ENCODE measurements at places on chromosomes 7 and 10.

- no peak for DNase-seq
These were observed 341.7 kb downstream of the PARD3 start for GRCh38 chr10:34473174-34474008.

DNA sequence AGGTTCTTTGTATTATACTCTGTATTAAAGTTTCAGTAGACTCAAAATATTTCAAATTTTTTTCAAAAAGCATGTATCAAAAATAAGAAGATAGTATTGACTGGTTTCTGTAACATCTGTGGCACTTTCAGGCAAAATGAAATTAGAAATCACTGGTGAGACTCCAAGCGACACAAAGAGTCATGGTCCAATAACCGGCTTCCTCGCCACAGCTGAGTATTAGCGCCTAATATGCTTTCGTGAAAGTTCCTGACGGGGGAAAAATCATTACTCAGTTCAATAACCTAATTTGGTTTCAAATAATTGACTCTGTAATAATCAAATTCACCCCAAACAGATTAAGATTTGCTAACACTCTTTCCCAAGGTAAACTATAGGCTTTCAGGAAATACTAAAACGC lies 13.4 kb downstream of the TMEM209 start:
- no peak for DNase-seq

GRCh38 chr10:33521062-33521461 lies 186.6 kb upstream of the NRP1 start:
- no peak for DNase-seq

DNA sequence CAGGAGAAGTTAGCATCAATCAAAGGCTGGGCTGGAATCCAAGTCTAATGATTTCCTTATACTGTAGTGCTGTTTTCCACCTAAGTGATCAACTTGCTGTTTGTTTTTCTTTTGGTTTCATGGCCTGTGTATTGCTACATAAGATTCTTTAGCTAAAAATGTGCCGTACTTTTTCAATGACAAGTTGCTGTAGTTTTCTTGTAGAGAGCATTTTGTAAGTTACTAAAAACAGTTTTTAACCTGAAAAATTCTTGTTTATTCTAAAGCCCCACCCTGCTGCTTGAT lies 1.3 kb downstream of the HELLS start:
- DNase-seq, result no peak

GRCh38 chr7:63900394-63901203 lies 98.0 kb upstream of the ZNF722 start:
- peak; percentile 95 for DNase-seq

- no peak for DNase-seq
These were observed 108.3 kb downstream of the SUGCT start for GRCh38 chr7:40243076-40243475.

DNA sequence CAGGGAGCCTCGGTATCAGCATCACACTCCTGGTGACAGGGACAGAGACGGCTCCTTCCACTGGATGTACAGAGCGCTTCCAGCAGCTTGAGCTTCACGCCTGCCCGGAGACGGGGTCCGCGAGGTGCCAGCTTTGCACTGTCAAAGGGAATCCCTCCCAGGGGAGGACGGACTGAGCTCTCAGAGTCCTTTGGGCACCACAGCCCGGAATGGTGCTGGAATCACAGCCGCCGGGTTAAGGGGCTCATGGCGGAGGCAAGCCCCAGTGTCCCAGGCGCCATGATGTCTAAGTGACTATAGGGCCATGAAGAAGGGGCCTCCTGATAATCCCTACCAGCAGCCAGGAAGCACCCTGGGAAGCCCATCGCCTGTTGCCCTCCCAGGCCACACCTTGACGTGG lies 41.4 kb downstream of the PTPRN2 start:
- no peak for DNase-seq

DNA sequence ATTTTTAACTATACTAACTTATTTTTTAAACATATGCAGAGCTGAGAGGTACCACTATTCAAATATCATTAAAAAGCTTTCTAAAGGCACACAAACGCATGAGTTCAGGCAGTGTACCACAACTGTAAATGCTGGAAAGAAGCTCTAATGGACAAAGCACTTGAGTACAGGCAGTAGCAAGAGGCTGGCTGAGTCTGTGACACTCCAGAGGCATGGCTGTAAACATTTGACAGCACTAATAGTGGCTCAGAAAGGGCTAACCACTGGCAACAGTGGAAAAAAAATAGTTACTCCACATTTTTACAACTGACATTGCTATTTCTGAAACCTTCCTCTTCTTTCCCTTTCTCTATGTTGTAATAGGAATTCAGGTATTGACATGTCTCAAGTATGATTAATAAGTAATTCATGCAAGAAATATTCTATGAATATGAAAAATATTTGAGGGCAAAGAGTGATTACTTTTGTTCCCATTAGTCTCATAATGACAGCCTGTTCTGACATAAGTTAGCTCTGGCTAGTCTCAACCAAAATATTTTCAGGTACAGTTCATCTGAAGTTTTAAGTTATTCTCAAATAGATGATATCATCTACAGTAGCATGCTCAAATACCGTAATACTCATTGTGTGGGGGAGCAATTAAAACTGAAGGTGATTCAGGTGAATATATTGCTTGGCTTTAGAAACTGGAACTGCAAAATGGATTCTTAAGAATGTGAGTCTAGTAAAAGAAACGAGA lies 324.0 kb upstream of the POT1 start:
- no peak for DNase-seq

DNA sequence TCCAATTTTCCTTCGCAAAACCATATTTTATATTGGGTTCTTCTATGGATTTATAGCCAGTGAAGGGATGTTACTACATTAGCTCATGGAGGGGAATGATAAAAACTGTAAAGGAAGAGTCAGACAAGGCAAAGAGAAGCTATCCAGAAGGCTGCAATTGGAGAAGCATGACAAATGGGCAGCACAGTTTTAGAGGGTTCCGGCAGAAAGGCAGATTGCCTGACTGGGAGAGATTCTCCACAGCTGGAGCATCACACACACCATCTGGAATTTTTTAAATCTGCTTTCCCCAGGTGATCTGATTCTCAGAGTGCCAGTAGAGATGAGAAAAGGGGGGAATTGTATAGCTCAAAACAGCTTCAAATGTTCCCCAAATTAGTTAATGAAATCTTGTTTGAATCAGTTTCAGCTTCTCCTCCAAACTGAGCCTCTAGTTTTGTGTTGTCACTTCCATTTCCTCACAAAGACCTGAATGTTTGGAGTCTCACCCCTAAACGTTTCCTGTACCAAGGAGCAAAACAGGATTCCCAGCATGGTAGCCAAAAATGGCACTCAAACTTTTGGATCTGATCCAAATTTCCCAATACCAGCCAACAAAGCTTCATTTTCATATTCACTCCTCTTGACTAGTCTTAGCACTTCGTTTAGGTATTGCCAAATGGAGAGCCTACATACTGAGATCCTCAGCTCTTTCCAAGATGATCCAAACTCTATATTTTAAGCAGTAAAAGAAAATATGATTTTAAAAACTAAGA lies 177.5 kb downstream of the HPSE2 start:
- DNase-seq, result no peak

DNA sequence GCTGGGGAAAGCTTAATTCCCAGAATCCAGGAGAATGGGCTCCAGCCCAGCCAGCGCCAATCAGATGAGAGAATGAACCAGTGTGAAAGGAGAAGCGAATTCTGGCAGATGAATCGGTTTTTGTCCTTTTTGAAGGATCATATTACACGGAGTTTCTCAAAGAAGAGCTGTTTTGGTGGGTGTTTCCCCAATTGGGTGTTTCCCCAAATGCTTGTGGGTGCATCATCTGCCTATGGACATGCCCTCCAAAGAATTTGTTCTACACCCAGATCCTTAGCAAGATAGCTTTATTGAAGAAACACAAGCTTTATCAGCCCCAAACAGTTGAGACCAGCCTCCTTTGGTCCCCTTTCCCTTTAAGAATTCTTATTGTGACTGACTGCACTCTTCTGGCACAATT lies 186.5 kb upstream of the GPR26 start:
- no peak for DNase-seq

GRCh38 chr7:91198371-91198770 lies 65.9 kb upstream of the FZD1 start:
- no peak for DNase-seq

DNA sequence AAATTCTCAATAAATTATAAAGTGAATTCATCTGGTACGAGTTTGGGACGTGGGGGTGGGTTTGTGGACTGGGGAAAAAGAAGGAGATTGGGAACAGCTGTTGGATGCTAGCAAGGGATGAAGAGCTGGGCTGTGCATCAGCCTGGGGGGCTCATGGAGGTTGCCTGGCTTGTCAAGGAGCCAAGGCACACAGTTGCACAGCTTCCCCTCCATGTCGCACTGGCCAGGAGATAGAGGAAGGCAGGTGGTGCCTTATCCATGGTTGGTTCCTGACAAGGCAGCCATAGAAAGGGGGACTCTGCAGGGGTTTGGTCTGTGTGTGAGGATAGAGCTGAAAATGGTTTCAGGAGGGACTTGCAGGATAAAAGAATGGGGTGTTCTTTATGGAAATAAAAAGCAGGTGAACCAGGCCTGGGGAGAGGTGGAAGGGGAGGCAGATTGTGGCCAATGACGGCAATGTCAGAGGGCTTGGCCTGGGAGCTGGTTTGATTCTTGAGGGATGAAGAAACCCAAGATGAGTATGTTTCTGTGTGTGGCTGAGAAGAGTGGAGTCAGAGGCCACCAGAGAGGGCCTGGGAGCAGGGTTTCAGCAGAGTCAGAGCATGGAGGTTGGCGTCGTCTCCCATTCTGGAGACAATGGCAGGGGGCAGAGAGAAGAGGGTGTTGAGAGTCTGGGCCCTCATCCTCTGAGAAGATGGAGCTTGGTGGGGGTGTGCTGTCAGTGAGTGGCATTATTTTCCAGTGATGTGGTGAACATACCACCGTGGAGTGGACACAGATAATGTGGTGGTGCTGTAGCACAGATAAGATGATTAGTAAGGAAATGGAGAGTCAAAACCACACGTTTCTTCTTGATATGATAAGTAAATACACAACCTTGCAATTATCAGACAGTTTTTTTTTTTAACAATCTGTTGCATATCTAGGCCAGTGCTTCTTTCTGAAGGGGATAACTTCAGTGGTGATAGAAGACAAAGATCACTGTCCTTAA lies 108.2 kb downstream of the PTPN20 start:
- no peak for DNase-seq

DNA sequence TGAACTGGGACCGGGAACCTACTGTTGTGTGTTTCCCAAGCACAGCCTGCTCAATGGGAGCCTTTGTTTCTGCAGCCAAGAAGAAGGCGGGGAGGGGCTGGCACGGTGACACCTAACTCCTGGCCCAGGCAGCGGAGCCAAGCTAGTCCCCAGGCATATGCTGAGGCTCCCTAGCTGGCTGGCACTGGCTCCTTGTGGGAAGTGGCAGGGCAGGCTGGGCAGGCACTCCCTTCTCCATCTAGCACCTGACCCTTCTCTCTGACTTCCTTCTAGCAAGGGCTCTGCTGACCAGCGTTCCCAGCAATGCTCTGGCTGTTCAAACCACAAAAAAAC lies 325.0 kb downstream of the PLXNA4 start:
- peak; percentile 50 for DNase-seq

- no peak for DNase-seq
These were observed 269.1 kb upstream of the SORCS1 start for GRCh38 chr10:107433605-107434004.
